ENCODE measurements at places on chromosomes 13 and 19.

DNA sequence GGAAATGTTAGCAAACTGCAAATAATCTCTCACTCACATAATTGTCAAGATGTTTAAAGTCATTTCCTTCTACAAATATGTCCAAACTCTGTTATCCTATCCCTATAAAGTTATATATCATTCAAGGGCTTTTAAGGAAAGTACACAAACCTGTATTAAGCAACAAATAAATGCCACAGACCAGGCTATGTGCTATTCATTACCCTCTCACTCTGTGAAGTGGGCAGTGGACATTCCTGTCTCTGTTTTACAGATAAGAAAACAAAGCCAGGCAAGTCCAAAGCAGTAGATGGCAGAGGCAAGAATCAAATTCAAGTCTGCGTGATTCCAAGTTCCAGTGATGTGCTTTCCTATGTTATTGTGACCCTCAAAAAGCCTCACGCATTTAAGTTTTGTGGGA lies 140.6 kb downstream of the LHFPL6 start:
- DNase-seq, result no peak

GRCh38 chr13:112726016-112726767 lies 36.4 kb downstream of the ATP11A start:
- DNase-seq, result no peak

GRCh38 chr13:89862691-89863036 lies 1484.8 kb upstream of the MIR17HG start:
- DNase-seq, result peak; percentile 10

- no peak for DNase-seq
Measured at GRCh38 chr19:1824252-1824622, 12.2 kb upstream of the ATP8B3 start.

Measured in ELR (cell line).